Epithelial cell of prostate (primary cell): ENCODE measurements at places on chromosomes 6 and 20.

DNA sequence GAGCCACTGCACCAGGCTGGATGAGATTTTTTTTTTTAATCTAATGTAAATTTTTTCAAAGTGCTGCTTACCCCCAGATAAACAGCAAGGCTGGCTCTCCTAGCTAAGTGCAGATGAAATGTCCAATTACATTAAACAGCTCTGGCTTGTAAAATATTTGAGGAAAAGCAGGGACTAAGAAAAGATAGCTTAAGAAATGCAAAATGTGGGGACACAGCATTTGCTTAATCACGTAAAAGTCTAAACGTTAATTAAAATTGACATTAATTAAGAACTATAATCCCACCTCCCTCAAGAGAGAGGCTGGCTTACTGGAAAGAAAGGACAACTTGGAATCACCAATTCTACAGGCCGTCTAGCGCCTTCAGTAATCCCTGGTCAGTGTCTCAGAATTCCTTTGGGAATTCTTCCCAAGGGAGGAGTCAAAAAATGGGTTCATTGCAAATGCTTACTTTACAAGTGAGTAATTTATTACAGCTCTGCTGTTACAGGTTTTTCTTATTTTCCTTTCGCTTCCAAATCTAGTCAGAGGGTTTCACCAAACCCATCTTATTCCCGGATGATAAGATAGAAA, 13.6 kb upstream of the MARCKS start:
- no peak for DNase-seq

GRCh38 chr20:8116067-8116811, 15.8 kb upstream of the PLCB1 start:
- peak; percentile 33 for DNase-seq

- DNase-seq, result no peak
Observed at GRCh38 chr6:88536071-88536625, 370.0 kb upstream of the CNR1 start.

DNA sequence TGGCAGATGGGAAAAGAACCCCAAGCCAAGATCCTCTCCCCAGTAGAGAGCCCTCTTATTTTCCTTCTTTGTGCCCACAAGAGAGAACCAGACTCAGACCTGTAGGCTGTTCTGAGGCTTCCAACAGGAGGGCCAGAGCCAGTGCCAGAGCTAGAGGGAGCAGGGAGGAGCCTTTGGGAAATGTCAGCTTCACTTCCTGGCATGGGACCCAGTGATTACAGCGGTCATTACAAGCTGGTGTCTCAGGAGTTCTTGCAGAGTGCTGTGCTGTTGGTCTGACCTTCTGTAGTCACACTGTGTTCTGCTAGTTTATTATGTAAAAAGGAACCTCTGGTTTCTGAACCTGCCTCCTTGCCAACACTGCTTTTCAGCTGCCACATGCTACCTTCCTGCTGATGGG, 38.9 kb downstream of the STK35 start:
- DNase-seq, result no peak

DNA sequence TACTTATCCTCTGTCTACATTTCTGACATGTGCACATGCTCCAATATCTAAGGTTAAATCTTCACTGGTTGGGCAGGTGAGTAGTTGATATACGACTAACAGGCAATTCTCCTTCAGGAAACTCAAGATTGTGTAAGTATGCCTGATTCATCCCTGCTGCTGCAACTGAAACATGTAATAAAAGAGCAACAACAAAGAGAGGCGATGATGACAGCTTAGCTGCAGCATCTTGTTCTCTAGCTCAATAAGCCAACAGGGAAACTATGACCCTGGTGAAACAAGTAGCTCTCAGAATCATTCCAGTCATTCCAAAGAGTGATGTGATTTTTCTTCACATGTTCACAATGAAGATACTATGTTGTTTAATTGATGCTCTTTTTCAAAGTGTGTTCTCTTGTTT, 74.4 kb downstream of the ELOVL4 start:
- peak; percentile 99 for DNase-seq

DNA sequence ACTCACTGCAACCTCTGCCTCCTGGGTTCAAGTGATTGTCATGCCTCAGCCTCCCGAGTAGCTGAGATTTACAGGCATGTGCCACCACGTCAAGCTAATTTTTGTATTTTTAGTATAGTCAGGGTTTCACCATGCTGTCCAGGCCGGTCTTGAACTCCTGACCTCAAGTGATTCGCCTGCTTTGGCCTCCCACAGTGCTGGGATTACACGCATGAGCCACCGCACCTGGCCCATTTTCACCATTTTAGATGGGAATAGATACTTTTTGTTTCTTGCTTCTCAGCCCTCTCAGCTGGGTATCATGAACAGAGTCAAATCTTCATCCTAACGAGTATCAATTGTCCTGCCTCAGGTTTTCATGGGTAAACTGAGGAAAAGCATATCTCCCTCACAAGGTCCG, 235.0 kb downstream of the CDC5L start:
- DNase-seq, result no peak
